Stimulated activated CD4-positive, alpha-beta T cell treated with anti-CD3 and anti-CD28 coated beads, Interleukin-1b, Interleukin-23, amount 100 ng/mL, for 24 hours (primary cell): ENCODE measurements at places on chromosomes 5 and 9.
A peak's percentile ranks its signal among the peaks of the same experiment; 100 is the strongest.

DNA sequence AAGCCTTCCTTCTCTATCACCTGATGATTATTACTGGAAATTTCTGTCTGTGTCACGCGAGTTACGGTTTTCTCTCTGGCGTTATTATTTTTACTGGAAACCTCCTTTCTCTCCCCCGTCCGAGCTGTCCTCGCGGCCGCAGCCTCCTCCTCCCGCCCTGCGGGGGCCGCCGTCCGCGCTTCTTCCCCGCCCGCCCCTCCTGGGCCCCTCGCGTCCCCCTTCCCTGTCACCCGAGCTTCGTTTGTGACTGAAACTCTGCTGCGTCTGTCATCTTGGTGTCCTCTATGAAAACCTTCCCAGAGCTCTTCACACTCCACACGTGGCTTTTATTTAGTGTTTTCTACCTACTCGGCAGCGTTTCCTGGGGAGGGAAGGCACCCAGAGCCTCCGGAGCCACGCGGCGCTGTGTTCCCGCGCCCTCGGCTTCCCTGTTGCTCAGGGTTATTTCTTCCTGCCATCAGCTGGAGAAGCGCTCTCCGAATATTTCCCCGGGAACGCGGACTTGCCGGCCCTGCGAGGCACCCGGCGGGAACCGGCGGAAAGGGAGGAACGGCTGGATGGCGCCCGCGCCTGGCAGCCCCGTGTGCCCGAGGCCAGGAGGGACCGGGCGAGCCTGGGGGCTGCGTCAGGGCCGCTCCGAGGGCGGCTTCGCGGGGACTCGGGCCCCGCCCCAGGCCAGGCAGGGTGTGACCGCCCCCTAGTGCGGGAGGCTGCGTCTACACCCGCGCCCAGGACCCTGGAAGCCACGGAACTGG, 33.9 kb downstream of the TRIP13 start:
- DNase-seq, result no peak

GRCh38 chr5:175202463-175203068, 241.4 kb downstream of the DRD1 start:
- DNase-seq, result no peak

DNA sequence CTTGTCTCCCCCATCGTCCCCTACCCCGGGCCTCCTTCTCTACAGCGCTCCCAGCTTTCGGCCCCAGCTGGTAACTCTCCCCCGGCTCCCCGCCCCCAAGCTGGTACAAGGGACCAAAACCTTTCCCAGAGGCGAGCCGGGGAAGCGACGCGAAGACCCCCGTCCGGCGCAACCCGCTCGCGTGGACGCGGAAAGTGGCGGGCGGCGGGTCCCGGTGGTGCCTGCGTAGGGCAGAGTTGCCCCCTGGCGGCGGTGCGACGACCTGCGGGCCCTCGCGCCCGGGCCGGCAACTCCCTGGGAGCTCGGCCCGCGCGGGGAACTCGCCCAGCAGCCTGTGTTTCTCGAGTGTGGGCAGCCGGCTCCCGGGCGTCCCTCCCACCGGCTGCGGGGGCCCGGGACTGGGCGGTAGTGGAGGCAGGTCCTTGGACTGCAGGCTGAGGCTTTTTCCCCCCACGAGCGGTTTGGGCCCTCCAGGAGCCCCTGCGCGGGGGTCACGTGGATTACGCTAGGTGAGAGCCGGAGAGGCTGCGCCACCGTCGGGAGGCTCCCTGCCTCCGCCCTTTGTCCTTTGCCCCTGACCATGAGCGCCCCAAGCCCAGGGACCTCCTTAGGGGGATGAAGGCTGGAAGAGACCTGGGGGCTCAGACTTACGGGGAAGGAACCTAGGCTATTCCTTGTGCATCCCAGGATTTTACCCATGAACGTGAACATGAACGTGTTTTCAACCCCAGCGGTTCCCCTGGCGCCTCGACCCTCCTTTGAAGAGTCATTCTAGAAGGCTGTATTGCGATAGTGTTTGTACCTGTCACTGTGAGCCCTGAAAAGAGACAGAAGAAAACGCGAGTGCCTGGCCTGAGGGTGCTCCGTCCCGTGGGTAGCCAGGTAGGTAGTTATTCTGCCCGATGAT, 2.9 kb upstream of the FOXD1 start:
- DNase-seq, result no peak

DNA sequence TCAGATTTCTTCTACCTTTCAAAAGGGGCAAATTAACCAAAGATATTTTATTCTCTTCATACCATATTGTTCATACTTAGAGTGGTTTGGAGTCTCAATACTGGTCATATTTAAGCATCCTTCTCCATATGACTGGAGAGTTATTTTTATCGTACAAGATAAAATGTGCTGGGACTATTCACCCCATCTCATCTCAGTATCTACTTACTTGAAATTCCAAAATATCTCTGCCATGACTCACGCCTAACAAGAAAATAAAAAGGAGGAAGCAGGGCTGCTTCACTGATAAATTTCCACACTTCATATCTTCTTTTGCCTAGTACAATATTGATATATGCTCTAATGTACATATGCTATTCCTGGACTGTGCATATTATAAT, 277.9 kb upstream of the CDH9 start:
- no peak for DNase-seq

DNA sequence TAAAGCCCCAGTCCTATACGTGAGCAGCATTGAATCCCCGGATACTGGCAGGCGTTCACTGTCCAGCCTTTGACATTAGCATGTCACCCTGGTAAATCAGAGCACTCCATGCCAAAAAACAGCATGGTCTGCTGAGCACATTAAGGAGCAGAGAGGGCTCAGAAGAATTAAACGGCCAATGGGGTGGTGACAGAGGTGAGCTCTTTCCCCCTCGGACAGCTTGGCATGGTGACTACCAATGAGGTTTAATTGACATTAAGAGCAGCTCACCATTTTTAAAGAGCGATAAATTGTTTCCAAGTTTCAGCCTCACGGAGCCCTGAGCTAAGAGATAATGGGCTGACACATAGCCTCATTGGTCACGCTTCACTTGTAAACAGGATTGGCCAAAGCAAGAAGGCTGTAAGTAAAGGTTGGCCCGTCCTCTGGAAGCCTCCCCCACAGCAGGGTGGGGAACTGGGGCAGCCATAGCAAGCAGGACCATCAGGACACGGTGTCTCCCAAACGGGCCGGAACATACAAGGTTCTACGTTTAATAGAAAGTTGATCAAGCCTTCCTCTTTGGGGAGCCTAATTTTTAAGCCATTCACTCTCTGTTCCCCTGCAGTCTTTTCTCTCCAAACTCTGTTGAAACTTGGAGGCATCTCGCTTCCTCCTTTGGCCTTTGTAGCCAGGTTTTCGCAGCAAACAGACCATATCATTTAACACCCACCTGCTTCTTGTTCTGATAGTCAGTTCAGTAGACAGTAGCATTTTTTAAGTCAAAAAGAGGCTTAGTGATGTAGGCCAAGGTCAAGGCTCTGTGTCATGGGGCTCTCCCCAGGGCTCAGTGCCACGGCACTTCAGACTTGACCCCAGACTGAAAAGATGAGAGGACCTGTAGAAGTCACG, 25.9 kb downstream of the QRFP start:
- no peak for DNase-seq

DNA sequence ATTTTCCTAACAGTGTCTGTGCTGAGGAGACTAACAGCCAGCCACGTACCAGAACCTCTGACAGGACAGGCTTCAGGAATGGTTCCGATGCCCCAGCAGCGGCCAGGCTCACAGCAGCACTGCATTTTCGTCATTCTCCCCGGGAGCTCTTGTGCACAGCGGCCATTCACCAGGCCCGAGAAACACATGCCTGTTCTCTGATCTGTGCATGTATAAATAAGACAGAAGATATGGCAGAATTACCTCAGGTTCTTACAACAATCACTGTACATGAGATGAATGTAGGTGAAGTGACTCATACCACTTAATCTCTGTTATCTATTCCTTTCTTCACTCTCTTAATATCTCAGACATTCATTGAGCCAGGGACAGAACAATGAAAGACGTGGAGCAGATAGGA, 143.0 kb downstream of the FBN2 start:
- DNase-seq, result no peak

GRCh38 chr5:52811067-52811749, 23.5 kb downstream of the ITGA1 start:
- DNase-seq, result no peak

DNA sequence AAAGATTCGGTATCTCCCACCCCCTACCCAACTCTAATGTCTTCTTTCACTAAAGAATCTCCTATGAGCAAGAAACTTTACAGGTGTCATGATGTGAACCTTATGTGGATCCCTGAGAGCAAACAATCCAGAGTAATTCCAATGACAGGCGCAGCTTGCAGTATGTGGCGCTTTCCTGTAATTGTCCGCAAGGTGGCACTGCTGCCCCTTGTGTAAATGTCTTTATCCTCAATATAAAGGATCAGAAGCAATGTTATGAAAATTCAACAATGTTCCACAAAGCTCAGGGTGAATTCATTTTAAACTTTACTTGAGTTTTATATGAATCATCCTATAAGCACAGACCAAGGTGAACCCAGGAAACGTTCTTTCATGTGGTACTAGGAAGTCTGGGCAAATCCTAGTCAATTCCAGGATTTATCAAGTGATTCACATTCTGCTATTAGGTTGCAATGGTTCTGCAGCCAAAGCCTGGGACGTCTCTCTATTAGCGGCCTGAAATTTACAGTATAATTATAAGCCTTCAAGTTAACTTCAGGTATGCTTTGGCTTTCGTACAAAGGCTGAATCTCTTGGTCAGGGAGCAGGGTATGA, 113.7 kb downstream of the TRPM6 start:
- DNase-seq, result peak; percentile 51

- no peak for DNase-seq
Measured at GRCh38 chr9:89021154-89021803, 30.0 kb downstream of the S1PR3 start.

- no peak for DNase-seq
Measured at GRCh38 chr5:99911971-99912370, 623.2 kb upstream of the FAM174A start.

GRCh38 chr9:135402739-135403695, 76.6 kb upstream of the PPP1R26 start:
- no peak for DNase-seq

GRCh38 chr5:108900668-108901067, 153.0 kb downstream of the FER start:
- no peak for DNase-seq

GRCh38 chr5:98750693-98751092, 22.8 kb upstream of the RGMB start:
- DNase-seq, result no peak

GRCh38 chr5:138953387-138954256, 78.5 kb upstream of the LRRTM2 start:
- DNase-seq, result no peak

- DNase-seq, result no peak
Measured at GRCh38 chr5:151718153-151718552, 31.4 kb upstream of the SPARC start.

GRCh38 chr5:175750511-175750931, 92.7 kb downstream of the HRH2 start:
- no peak for DNase-seq
